ENCODE measurements at places on chromosomes 2 and 18. TPM values are rescaled to one million over a fixed set of nuclear protein-coding genes. Genes with fewer than 3 reads are reported as not detected.

RAX gene
- not detected for total RNA-seq

GRCh38 chr2:19540739-19541525 lies 182.5 kb upstream of the OSR1 start:
- DNase-seq = no peak
- H3K27ac ChIP-seq = no peak overlapping the region
- no peaks in the 10 kb centered on the region for H3K4me1 ChIP-seq
- no peaks in the 10 kb centered on the region for H3K36me3 ChIP-seq

GRCh38 chr2:6937157-6937556 lies 19.9 kb downstream of the RNF144A start:
- no peak overlapping the region for H3K27ac ChIP-seq
- no peaks in the 10 kb centered on the region for H3K4me1 ChIP-seq
- H3K36me3 ChIP-seq = peaks cover 9% of the 10 kb centered on the region
- no peaks in the 10 kb centered on the region for H3K27me3 ChIP-seq
- no peak overlapping the region for H3K4me3 ChIP-seq

DNA sequence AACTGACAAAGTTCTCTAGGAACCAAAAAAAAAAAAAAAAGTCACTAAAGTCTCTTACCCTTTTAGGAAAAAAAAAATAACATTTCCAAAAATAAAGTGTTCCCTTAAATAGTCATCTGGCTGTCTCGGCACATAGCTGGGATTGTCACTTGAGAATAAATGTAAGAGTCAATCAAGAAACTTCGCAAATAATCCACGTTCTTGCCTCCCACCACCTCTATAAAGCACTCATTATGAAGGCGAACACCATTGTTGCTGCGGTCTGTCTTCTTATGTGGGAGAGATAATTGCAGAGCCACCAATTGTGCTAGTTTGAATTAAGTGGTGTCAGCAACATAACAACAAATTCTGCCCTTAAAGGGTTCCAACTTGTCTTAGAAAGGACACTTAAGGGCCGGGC lies 163.7 kb downstream of the FBXO15 start:
- H3K4me3 ChIP-seq = no peak overlapping the region
- no peak overlapping the region for H3K27ac ChIP-seq
- no peak for DNase-seq
- H3K27me3 ChIP-seq = no peaks in the 10 kb centered on the region
- no peaks in the 10 kb centered on the region for H3K36me3 ChIP-seq
- H3K4me1 ChIP-seq = no peaks in the 10 kb centered on the region

HOXD10 gene
- total RNA-seq = not detected

SIX2 gene
- total RNA-seq = 2.3 TPM

GRCh38 chr2:1170241-1170640 lies 219.6 kb downstream of the SNTG2 start:
- no peak overlapping the region for H3K4me3 ChIP-seq
- H3K27ac ChIP-seq = no peak overlapping the region
- no peaks in the 10 kb centered on the region for H3K4me1 ChIP-seq
- H3K27me3 ChIP-seq = no peaks in the 10 kb centered on the region
- no peak for DNase-seq

DNA sequence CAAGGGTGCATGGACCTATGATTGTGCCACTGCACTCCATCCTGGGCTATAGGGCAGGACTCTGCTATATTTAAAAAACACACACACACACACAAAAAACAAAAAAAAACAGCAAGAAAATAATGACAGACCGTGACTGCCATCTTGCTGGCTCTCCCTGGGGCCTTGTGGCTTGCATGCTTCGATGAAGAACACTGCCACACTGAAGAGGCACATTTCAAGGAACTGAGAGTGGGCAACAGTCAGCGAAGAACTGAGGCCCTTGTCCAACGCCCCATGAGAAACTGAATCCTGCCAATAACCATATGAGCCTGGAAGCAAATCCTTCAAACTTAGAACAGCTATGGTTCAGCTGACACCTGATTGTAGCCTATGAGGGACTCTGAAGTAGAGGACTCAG lies 158.1 kb downstream of the CCBE1 start:
- no peaks in the 10 kb centered on the region for H3K4me1 ChIP-seq
- no peak for DNase-seq
- no peak overlapping the region for H3K27ac ChIP-seq
- no peak overlapping the region for H3K4me3 ChIP-seq
- H3K36me3 ChIP-seq = no peaks in the 10 kb centered on the region

FHOD3 gene
- 66.0 TPM for total RNA-seq

ZNF397 gene
- 11.3 TPM for total RNA-seq

KCNJ13 gene
- total RNA-seq = not detected

GRCh38 chr2:95376311-95377215 lies 25.9 kb upstream of the FAHD2A start:
- no peaks in the 10 kb centered on the region for H3K4me1 ChIP-seq
- no peak overlapping the region for H3K4me3 ChIP-seq
- no peak overlapping the region for H3K27ac ChIP-seq
- H3K36me3 ChIP-seq = no peaks in the 10 kb centered on the region
- no peaks in the 10 kb centered on the region for H3K27me3 ChIP-seq
- DNase-seq = no peak

- DNase-seq = peak; percentile 89
- no peaks in the 10 kb centered on the region for H3K36me3 ChIP-seq
- H3K27ac ChIP-seq = peak overlapping the region; percentile 61
- no peaks in the 10 kb centered on the region for H3K4me1 ChIP-seq
- H3K4me3 ChIP-seq = no peak overlapping the region
- H3K27me3 ChIP-seq = no peaks in the 10 kb centered on the region
Measured at GRCh38 chr2:217988014-217988839, 14.6 kb downstream of the TNS1 start.

IAH1 gene
- 45.9 TPM for total RNA-seq

IGFBP2 gene
- 255 TPM for total RNA-seq

DNA sequence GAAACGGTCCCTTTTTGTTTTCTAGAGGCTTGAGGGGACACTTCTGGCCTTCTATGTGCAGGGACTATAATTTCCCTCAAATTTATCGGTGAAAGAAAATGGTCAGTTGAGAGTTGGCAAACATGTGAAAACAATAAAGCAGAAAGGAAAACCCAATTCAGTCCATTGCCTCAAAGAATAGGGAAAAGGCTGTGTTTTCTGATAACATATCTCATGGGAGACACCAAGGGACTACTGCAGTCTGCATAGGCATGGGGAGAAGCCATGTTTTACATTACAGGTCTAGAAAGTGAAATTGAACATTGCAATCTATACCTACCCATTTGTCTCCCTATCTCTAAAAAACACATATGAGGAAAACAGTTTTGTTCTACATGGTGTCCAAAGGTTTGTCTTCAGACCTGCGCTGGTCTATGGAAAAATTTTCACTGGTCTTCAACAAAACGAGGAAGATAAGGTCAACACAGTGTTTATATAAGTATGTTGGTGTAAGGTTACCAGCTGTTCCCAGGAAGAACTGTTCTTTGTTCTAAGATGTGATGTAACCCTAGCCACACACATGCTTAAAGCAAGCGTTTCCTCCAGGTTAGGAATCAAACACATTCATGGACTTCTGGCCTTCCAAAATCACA lies 179.7 kb downstream of the MREG start:
- no peak for DNase-seq
- H3K27me3 ChIP-seq = no peaks in the 10 kb centered on the region
- H3K36me3 ChIP-seq = no peaks in the 10 kb centered on the region
- no peak overlapping the region for H3K4me3 ChIP-seq
- no peak overlapping the region for H3K27ac ChIP-seq

MYO7B gene
- total RNA-seq = 0.67 TPM

DNA sequence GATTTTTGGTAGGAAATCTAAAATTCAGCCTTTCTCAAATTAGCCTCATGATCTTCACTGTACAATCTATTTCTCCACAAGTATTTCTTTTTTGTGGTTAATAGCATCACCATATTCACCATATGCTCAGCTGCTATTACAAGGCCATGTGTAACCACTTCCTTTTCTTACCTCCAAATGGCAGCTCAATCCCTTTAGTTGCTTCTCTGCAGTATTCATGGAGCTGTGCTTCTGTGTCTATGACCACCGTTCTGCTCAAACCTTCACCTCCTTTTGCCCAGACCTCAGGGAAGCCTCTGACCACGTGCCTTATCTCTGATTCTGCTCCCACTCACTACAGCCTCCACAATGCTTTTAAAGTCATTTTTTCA lies 126.7 kb upstream of the TMEM200C start:
- no peak overlapping the region for H3K27ac ChIP-seq
- H3K27me3 ChIP-seq = no peaks in the 10 kb centered on the region
- no peak for DNase-seq
- no peak overlapping the region for H3K4me3 ChIP-seq
- no peaks in the 10 kb centered on the region for H3K36me3 ChIP-seq
- H3K4me1 ChIP-seq = no peaks in the 10 kb centered on the region

SP5 gene
- 0.33 TPM for total RNA-seq

- peak overlapping the region; percentile 51 for H3K27ac ChIP-seq
- H3K4me1 ChIP-seq = peaks cover 25% of the 10 kb centered on the region
- H3K36me3 ChIP-seq = peaks cover 51% of the 10 kb centered on the region
- H3K4me3 ChIP-seq = no peak overlapping the region
- no peaks in the 10 kb centered on the region for H3K27me3 ChIP-seq
- no peak for DNase-seq
Measured at GRCh38 chr2:219483451-219484342, 15.0 kb upstream of the GMPPA start.

DNA sequence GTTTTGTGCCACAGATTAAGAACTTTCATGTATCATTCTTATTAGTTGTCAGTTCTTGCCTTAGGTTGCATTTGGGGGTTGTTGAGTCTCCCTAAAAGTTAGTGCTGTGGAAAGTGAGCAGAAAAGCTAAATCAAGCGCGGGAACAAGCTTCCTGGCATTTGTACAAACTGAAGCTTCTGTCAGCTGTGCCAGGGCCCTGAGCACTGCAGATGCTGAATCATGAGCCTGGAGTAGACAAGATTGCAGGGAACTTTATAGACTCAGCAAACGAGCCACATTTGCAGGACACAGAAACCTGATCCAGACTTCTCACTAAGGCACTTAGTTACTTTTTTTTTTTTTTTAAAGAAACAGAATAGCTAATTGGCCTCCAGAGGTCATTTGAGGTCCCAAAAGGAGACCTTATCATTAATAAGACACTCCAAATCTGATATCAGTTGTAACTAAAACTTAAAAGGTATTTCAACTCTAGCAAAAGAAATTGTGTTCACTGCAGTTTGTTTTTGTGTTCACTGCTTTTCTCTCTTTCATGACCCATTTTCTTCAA lies 88.7 kb downstream of the ADAM23 start:
- H3K36me3 ChIP-seq = no peaks in the 10 kb centered on the region
- no peaks in the 10 kb centered on the region for H3K27me3 ChIP-seq

GRCh38 chr2:177610813-177611212 lies 218.2 kb downstream of the AGPS start:
- no peaks in the 10 kb centered on the region for H3K27me3 ChIP-seq
- H3K27ac ChIP-seq = no peak overlapping the region
- no peak for DNase-seq
- no peak overlapping the region for H3K4me3 ChIP-seq
- H3K36me3 ChIP-seq = no peaks in the 10 kb centered on the region
- no peaks in the 10 kb centered on the region for H3K4me1 ChIP-seq

DNA sequence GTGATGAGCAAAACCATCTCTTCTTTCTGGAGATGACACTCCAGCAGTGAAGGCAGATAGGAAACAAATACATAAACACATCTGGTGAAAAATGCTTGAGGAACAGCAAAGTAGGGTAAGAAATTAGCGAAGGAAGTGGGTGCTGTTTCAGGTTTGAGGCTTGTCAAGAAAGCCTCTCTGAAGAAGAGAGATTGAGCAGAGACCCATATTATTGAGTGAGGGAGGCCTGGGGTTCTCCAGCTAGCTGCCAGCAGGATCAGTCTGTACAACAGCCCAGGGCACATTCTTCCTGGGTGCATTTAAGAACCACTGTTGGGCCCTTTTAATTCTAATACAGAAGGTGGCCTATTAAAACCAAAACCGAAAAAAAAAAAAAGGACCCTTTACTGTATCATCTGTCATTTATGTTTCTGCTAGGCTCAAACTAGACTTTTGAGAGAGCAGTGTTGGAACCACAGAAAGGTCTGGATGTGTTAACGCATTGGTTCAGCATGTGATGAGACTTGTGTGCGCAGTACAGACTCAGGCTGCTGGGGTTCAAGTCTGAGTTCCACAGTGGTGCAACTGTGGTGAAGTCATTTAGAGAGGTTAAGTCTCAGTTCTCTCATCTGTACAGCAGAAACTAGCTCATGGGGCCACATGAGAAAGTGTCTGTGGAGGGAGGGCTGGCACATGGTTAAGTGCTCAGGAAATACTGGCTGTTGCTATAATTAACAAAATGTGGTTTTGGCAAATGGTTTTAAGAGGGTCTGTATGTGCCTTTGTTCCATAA lies 28.9 kb downstream of the MGAT5 start:
- no peaks in the 10 kb centered on the region for H3K4me1 ChIP-seq
- no peak overlapping the region for H3K4me3 ChIP-seq
- DNase-seq = no peak
- peak overlapping the region; percentile 32 for H3K27ac ChIP-seq

- H3K36me3 ChIP-seq = peaks cover 2% of the 10 kb centered on the region
- H3K4me3 ChIP-seq = no peak overlapping the region
- DNase-seq = no peak
- H3K27ac ChIP-seq = peak overlapping the region; percentile 17
- no peaks in the 10 kb centered on the region for H3K4me1 ChIP-seq
- H3K27me3 ChIP-seq = no peaks in the 10 kb centered on the region
Measured at GRCh38 chr2:241379481-241380480, 23.7 kb downstream of the FARP2 start.

DNA sequence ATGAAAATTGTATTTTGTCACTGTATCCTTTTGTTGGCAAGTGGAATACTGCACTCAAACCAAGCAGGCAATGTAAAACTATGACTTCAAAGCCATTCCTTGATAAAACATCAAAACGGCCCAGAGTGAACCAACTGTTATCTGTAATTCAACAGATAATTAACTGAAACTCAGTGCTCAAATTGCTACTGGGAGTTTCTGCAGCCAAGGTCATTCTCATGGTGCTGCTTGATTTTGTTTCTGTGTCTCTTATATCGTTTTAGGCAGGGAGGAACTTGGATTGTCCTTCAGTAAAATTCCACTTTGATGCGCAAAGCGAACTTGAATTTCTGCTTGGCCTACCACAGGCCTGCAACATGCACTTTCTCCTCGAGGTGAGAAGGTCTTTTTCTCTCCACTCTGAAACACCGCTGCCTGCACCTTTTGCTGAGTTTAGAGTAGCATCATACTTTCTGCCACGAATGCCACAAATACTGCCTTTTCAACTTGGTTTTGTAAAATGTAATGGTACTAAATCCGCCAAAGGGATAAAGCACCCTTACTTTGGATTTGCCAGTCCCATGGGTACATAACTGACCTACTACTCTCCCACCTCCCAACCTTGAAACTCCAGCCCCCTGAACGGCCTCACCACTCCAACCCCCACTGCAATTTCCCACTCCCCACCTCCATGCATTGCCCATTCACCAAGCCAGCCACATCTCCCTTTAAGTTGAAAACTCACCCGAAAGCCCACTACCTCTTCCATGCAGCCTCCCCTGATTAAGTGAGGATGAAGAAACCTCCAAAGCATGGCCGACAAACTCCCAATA lies 204.7 kb downstream of the TGIF1 start:
- H3K4me1 ChIP-seq = peaks cover 24% of the 10 kb centered on the region
- no peaks in the 10 kb centered on the region for H3K36me3 ChIP-seq
- H3K27me3 ChIP-seq = no peaks in the 10 kb centered on the region
- H3K4me3 ChIP-seq = no peak overlapping the region
- H3K27ac ChIP-seq = no peak overlapping the region
- DNase-seq = no peak

- H3K27ac ChIP-seq = no peak overlapping the region
- DNase-seq = no peak
- H3K36me3 ChIP-seq = no peaks in the 10 kb centered on the region
Measured at GRCh38 chr2:116411211-116411610, 1403.3 kb upstream of the DDX18 start.

Data from right atrium auricular region (tissue), 2 donors.